ENCODE measurements at places on chromosomes 6 and 20. TPM values are rescaled to one million over a fixed set of nuclear protein-coding genes. Genes with fewer than 3 reads are reported as not detected.
A peak's percentile ranks its signal among the peaks of the same experiment; 100 is the strongest.

DNA sequence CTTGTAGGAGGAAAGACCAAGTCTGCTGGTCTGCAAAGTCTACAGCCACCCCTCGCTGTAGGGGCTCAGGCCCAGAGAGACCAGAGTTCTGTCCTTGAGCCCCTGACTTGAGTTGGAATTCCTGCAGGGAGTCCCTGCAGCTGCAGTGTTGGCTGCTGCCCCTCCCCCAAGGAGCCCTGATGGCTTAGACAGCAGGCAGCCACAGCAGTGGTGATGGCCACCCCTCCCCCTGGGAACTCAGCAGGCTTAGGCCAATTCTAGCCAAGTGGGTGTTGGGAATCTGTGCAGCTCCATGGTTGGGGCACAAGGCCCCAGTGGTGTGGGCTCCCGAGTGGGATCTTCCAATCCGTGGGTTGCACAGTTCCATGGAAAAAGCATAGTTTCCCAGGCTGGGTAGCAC lies 345.4 kb downstream of the CD109 start:
- no peak for DNase-seq
- H3K4me3 ChIP-seq, result no peak overlapping the region
- H3K4me1 ChIP-seq, result no peaks in the 10 kb centered on the region

DNA sequence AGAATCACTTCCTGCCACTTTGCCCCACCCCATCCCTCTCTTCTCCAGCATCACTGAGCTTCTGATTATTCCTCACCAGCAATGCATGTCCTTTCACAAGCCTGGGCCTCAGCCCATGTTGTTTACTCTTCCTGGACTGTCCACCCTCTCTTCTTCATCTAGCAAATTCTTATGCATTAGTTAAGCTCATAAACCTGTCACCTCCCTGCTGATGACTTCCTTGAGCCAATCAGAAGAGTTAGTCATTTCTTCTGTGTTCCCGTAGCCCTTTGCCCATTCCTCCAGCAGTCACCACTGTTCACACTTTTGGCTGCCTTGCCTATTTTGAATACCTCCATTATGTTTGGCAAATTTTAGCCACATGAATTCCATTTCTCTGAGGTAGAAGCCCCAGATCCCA lies 4.1 kb upstream of the CRYBG1 start:
- no peak for DNase-seq
- H3K36me3 ChIP-seq, result no peaks in the 10 kb centered on the region
- 0 out of 2 replicates have a peak, but pooled peaks cover 6% of the 10 kb centered on the region for H3K4me1 ChIP-seq
- H3K27me3 ChIP-seq, result no peaks in the 10 kb centered on the region
- no peak overlapping the region for H3K4me3 ChIP-seq
- H3K27ac ChIP-seq, result no peak overlapping the region

DNA sequence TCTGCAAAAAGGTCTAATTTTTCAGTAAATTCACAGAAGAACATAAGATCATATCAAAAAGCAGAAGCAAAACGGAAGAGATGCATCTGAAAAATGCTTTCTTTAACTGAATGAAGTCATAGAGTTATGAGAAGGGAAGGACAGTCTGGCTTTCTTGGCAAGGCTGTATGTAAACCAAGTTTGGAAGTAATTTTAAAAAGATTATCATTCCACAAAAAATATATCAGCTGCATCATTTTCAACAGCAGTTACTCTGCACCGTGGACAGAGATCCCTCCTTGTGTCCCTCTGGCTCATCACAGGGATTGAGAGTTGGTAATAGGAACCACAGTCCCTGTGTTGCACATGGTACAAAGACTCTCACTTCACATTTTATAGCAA lies 258.5 kb downstream of the HIVEP2 start:
- no peaks in the 10 kb centered on the region for H3K27me3 ChIP-seq
- 0 out of 2 replicates have a peak, but pooled peaks cover 4% of the 10 kb centered on the region for H3K4me1 ChIP-seq
- no peak overlapping the region for H3K4me3 ChIP-seq
- no peaks in the 10 kb centered on the region for H3K36me3 ChIP-seq
- no peak for DNase-seq

GRCh38 chr6:2186516-2186915 lies 58.9 kb downstream of the GMDS start:
- no peaks in the 10 kb centered on the region for H3K27me3 ChIP-seq
- H3K4me1 ChIP-seq, result no peaks in the 10 kb centered on the region
- no peaks in the 10 kb centered on the region for H3K36me3 ChIP-seq
- no peak overlapping the region for H3K27ac ChIP-seq
- no peak for DNase-seq

DNA sequence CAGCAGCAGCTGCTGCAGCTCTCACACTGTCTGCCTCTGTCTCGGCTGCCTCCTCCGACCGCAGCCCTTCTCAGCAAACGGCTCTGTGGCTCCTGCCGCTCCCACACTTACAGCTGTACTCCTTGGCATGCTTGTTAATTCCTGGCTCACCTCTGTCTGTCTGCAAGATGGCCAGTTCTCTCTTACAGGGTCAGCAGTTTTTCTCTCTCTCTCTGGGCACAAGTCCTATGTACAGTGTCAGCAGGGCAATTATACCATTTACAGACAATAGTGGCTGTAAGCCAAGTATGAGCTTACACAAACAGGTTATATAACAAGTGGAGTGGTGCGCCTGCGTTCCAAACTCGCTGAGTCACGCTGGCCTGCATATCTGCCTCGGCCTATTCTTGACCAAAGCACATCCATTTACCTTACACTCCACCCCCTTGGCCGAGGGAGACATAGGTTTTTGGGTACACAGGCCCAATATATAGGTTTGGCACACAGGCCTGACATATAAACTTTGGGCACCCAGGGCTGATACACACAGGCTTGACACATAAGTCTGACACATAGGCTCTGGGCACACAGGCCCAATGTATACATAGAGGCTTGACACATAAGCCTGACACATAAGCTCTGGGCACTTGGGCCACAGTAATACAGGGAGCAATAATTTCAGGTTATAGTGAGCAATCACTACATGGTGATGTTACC lies 4.4 kb downstream of the ZKSCAN3 start:
- peaks cover 35% of the 10 kb centered on the region for H3K4me1 ChIP-seq
- peak overlapping the region; percentile 77 for H3K27ac ChIP-seq
- DNase-seq, result peak; percentile 81
- no peaks in the 10 kb centered on the region for H3K27me3 ChIP-seq

GRCh38 chr6:167102318-167102717 lies 20.6 kb upstream of the CCR6 start:
- no peak overlapping the region for H3K27ac ChIP-seq
- peaks cover 81% of the 10 kb centered on the region for H3K27me3 ChIP-seq
- no peaks in the 10 kb centered on the region for H3K36me3 ChIP-seq
- no peaks in the 10 kb centered on the region for H3K4me1 ChIP-seq

DNA sequence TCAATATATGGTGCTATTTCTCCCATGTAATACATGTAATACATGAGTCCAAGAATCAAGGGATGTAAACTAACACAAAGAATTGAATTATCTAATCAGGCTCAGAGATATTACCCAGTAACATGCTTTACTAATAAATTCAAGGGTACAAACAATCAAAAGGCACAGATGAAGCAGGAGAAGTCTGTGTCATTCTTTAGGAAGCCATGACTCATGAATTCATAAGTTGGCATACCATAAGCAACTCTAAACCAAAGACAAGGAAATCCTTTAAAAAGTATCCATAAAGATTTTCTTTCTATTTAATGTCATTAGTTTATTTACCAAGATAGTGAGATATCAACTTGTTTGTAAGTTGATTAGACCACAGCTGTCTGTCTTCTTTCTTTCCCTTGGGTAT lies 446.0 kb upstream of the IMPG1 start:
- no peak overlapping the region for H3K4me3 ChIP-seq
- H3K4me1 ChIP-seq, result no peaks in the 10 kb centered on the region
- no peak overlapping the region for H3K27ac ChIP-seq
- no peaks in the 10 kb centered on the region for H3K27me3 ChIP-seq

GRCh38 chr6:40671694-40672050 lies 84.5 kb upstream of the LRFN2 start:
- no peak overlapping the region for H3K27ac ChIP-seq
- no peaks in the 10 kb centered on the region for H3K36me3 ChIP-seq
- no peak for DNase-seq
- H3K4me1 ChIP-seq, result no peaks in the 10 kb centered on the region
- peaks cover 49% of the 10 kb centered on the region for H3K27me3 ChIP-seq

GRCh38 chr6:158174024-158174423 lies 5.9 kb downstream of the GTF2H5 start:
- peaks cover 20% of the 10 kb centered on the region for H3K4me1 ChIP-seq
- H3K4me3 ChIP-seq, result no peak overlapping the region
- H3K36me3 ChIP-seq, result 0 out of 2 replicates have a peak, but pooled peaks cover 6% of the 10 kb centered on the region

GRCh38 chr20:38545771-38546170 lies 35.2 kb upstream of the ADIG start:
- peaks cover 42% of the 10 kb centered on the region for H3K36me3 ChIP-seq
- no peaks in the 10 kb centered on the region for H3K27me3 ChIP-seq

DNA sequence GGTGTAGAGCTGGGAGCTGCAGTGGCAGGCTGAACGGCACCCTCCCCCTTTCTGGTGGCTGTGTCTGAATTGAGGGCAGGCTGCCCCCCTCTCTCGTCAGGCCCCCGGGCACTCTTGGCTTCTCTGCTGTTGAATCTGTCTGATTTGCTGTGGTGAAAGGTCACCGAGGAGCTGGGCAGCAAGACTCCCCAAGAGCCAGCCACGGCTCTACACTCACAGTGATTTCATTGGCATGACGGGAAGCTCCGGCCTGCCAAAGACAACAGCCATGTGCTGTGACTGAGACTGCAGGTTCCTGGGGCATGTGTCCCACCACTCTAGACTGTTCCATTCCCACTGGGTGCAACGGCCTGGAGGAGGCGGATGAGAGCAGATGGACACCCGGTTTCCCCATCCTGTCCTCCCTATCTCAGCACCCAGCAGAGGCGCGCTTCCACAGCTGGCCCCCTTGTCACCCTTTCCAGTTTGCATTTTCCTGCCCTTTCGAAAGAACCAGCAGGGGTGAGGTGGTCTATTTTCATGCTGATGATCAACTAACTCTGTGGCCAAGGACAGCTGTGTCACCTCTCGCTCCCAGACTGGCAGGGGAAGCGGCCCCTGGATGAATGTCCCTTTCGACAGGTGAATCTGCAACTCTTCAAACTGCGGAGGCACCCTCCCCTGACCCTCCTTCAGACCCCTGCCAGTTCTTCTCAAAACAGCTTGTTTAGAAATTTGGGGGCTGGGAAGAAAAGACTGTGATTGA lies 2.2 kb downstream of the APCDD1L start:
- H3K27me3 ChIP-seq, result no peaks in the 10 kb centered on the region
- H3K4me1 ChIP-seq, result peaks cover 31% of the 10 kb centered on the region
- no peak overlapping the region for H3K4me3 ChIP-seq
- DNase-seq, result no peak

GRCh38 chr20:58718729-58719128 lies 26.1 kb downstream of the NPEPL1 start:
- H3K27ac ChIP-seq, result no peak overlapping the region
- H3K36me3 ChIP-seq, result no peaks in the 10 kb centered on the region
- H3K27me3 ChIP-seq, result peaks cover 55% of the 10 kb centered on the region
- no peak overlapping the region for H3K4me3 ChIP-seq
- no peaks in the 10 kb centered on the region for H3K4me1 ChIP-seq
- DNase-seq, result no peak

GRCh38 chr6:11241793-11242201 lies 9.3 kb upstream of the NEDD9 start:
- H3K36me3 ChIP-seq, result no peaks in the 10 kb centered on the region
- no peak overlapping the region for H3K27ac ChIP-seq
- no peaks in the 10 kb centered on the region for H3K4me1 ChIP-seq
- DNase-seq, result no peak

DNA sequence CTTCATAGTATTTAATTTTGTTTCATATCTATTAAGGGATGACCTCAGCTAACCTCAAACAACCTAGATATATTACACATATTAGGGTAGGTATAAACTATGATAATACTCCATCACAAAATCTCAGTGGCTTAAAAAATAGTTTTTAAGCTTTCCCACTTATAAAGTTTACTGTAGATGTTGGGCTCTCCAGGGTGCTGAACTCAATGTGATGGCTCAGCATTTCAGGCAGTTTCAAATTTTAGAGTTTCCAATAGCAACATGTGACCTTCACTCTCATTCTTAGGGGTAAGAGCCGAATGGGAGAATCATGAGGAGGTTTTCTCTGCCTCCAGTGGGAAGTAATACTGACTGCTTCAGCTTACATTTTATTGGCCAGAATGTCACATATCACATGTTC lies 357.3 kb downstream of the MEI4 start:
- H3K4me1 ChIP-seq, result no peaks in the 10 kb centered on the region
- H3K27me3 ChIP-seq, result no peaks in the 10 kb centered on the region
- no peak overlapping the region for H3K4me3 ChIP-seq
- H3K27ac ChIP-seq, result no peak overlapping the region

GRCh38 chr20:31718952-31719643 lies 3.6 kb downstream of the BCL2L1 start:
- H3K36me3 ChIP-seq, result peaks cover 54% of the 10 kb centered on the region
- peak; percentile 77 for DNase-seq
- H3K4me1 ChIP-seq, result peaks cover 50% of the 10 kb centered on the region
- H3K27me3 ChIP-seq, result no peaks in the 10 kb centered on the region

- no peak overlapping the region for H3K27ac ChIP-seq
- H3K4me1 ChIP-seq, result no peaks in the 10 kb centered on the region
- no peaks in the 10 kb centered on the region for H3K36me3 ChIP-seq
These were observed 34.3 kb downstream of the SNX5 start for GRCh38 chr20:17934141-17934862.

GRCh38 chr6:133198725-133199124 lies 42.4 kb upstream of the EYA4 start:
- H3K4me1 ChIP-seq, result no peaks in the 10 kb centered on the region
- peak overlapping the region; percentile 18 for H3K27ac ChIP-seq
- H3K27me3 ChIP-seq, result no peaks in the 10 kb centered on the region
- H3K4me3 ChIP-seq, result no peak overlapping the region

DNA sequence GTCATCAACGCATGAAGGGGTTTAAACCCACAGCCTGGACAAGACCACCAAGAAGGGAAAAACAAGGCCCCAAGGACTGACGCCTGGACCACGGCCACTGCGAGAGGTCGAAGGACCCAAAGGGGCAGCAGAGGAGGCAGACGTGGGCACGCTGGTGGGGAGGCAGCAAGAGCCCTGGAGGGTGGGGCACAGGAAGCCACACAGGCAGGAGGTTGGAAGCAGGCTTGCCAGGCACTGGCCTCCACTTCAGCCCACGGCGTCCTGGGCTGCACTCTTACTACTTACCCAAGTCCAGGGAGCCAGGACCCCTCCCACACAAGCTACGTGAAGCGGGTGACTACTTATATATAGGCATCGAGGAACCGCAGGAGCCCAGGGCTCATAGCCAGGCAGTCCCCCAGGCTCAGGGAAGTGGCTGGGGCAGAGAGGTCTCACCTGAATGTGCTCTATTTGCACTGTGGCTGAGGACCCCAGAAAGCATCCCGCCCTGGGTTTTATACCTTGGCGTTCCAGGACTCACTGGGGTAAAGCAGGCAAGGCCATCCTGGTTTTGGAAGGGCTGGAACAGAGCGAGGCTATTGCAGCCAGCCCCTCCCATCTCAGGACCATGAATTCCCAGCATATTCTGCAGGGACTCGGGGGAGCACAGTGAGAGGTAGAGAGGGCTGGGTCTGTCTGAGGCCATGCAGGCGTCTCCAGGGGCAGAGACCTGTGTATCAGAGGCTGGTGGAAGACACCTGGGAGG lies 113.8 kb upstream of the AFDN start:
- H3K4me1 ChIP-seq, result no peaks in the 10 kb centered on the region
- no peak overlapping the region for H3K4me3 ChIP-seq
- H3K27me3 ChIP-seq, result peaks cover 95% of the 10 kb centered on the region
- no peaks in the 10 kb centered on the region for H3K36me3 ChIP-seq

The FABP7 gene
- not detected for total RNA-seq

The SIRPG gene
- total RNA-seq, result 2.1 TPM

The PACRG gene
- not detected for total RNA-seq

The ADNP gene
- 104 TPM for total RNA-seq

The CCN6 gene
- total RNA-seq, result not detected

The PLEKHG1 gene
- 9.9 TPM for total RNA-seq

The STX16 gene
- total RNA-seq, result 85.5 TPM

The C20orf144 gene
- total RNA-seq, result 0.20 TPM

The MCCD1 gene
- not detected for total RNA-seq

The EDN3 gene
- not detected for total RNA-seq

The PRKN gene
- not detected for total RNA-seq

The FAM209B gene
- total RNA-seq, result not detected

The ANKRD66 gene
- not detected for total RNA-seq

The COL11A2 gene
- total RNA-seq, result 2.2 TPM

The OR2J3 gene
- total RNA-seq, result not detected
